ENCODE measurements at places on chromosomes 11 and 22.

DNA sequence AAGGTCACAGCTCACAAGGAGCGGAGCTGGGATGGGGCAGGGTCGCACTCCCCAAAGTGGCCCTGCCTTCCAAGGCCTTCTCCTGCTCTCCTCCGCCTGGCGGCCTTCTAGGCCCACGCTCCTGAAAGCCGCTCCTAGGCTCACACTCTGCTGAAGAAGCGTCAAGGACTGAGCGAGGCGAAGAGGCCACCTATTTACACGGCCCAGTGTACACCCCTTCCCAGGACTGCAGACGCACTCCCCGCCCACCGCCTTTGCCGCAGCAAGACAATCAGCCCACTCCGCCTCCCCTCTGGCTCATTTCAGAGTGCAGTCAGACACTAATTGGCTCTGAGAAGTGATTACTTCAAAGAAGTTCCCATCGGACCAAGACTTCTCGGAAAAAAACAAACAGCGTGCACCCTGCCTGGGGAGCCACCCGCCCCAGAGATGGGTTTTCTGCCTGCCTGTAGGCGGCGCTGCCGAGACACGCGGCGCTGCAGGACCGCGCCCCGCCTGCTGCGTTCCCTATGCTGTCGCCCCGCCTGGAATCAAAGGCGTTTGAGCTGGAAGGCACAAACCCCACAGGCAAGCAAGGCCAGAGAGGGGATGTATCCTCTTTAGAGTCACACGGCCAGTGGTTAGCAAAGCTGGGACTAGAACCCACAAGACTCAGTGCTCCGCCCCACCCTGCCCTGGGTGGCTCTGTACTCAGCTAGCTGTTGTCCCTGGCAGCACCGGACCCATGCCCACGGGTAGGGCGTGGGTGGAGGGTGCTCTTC is 414.8 kb downstream of the BUD13 start:
- DNase-seq: peak; percentile 17

- no peak for DNase-seq
Observed at GRCh38 chr22:20264614-20265452, 3.3 kb downstream of the RTN4R start.

DNA sequence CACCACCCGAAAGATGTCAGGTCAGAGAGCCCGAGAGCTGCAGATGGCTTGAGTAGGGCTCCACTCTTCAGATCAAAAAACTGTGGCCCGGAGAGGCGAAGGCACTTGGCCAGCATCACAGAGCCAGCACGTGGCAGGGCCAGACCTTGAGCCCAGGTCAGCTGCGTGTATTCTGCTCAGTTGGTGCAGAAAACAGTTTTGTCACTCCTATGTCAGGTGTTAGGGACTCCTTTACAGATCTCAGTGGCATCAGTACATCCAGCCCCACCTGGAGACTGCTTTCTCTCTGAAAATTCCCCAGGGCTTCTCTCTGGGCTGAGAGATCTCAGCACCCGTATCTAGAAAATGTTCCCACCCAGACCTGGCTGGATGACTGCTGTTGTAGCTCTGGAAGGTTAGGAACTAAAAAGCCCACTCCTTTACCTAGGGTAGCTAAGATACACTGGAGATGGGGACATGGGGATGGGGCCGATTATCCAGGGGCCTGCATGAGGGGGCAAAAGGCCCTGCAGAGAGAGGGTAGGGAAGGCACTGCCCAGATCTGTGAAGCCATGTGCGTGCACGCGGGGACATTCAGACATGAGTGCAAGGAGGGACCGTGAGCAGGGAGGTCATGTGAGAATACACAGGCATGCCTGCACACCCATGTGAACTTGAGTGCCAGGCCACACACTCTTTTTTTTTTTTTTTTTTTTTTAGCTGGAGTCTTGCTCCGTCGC is 3.4 kb downstream of the APOA1 start:
- no peak for DNase-seq

DNA sequence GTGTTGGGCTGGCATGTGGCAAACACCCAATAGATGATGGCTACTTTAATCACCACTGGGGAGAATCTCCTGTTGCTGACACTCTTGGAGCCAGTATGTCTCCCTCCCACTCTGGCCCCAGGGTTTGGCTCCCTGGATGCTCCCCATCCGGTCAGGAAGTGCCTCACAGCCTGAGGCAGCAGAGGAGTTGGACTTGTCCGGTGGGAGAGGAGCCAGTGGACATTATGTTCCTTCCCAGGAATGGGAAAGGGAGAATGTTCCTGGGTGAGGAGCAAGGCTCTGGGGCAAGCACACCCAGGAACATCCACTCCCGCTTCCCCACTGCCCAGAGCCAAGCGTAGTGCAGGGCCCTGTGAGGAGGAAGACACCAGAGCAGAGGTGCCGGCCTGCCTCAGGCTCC is 84.6 kb upstream of the NAV2 start:
- DNase-seq: no peak

- peak; percentile 76 for DNase-seq
Observed at GRCh38 chr11:88174709-88175568, at the start of gene RAB38. Gene RAB38, minus strand, starts transcription at chr11:88175443. Its CDS starts 59 bp downstream, at chr11:88175384.

GRCh38 chr22:23237841-23238240 is 57.5 kb downstream of the BCR start:
- DNase-seq: no peak

DNA sequence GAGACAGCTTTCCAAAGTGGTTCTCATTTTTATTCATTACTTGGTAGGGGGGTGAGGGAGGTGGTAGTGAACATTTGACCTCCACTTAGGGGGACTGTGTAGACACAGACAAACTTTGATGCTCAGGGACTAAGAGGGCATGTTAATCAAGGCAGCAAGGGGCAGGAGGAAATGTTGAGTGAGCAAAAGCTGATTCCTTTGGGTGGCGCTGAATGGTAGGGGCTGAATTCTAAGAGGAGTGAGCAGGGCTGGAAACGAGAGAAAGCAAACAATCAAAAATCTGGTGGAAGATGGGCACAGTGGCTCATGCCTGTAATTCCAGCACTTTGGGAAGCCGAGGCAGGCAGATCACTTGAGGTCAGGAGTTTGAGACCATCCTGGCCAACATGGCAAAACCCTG is 164.8 kb upstream of the BDNF start:
- DNase-seq: no peak

DNA sequence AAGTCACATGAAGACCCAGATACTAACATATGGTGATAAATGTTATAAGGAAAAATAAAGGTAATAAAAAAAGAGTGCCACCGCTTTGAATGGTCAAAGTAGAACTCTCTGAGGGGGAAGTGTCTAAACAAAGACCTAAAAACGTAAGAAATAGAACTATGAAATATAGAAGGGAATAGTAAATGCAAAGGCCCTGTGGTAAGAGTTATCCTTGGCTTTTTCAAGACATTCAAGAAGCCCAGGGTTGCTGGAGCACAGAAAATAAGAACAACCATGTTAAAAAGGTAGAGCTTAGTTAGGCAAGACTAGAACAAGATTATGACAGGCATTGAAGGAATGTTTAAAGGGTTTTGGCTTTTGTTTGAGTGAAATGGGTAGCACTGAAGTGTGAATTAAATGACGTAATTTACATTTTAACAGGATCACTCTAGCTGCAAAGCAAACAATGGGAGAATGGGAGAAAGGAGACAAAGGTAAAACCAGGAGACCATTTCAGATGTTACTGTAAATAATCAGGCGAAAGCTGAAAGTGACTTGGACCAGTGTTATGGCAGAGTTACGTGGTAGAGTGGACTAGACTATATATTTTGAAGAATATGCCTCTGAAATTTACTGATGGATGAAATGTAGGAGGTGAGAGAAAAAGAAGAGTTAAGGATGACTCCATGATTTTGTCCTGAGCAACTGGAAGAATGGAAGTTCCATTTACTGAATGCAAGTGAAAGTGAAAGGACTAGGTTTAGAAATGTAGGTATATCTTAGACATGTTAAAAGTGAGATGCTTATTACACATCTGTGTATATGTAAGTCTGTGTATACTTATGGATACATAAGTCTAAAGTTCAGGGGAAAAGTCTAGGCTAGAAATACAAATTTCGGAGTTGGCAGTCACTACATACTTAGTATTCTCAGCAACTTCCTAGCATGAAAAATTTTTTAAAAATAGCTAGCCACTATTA is 28.5 kb downstream of the BTBD10 start:
- DNase-seq: no peak

GRCh38 chr22:49971232-49972162 is 10.9 kb downstream of the PIM3 start:
- peak; percentile 89 for DNase-seq

DNA sequence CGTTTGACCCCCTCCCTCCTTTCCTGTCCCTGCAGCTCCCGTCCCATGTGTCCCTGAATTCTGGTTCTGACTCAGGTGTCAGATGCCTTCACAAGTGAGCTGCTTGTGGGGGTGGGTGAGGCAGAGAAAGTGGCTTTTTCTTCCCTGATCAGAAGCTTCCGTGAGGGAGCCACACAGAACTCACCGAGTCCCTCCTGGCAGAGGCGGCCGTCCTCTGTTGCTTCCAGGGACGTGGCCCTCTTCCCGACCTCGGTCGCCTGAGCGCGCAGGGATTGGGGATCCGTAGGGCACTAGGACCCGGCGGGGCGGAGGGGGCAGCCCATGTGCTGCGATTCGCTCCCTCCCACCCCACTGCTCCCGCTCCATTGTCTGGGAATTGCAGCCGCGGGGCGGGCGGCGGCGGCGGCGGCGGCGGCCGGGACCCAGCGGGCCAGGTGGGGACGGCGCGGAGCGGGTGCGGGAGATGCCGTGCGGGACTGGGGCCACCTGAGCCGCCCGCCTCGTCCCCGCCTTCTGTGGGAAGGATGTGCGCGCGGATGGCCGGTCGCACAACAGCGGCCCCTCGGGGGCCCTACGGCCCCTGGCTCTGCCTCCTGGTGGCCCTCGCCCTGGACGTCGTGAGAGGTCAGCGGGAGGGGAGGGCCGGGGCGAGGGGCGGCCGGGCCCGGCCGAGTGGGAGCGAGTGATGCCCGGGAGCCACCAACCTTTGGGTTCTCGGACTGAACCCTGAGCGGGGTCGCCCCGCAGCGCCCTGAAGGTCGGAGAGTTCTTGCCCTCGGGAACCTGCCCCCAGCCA is at the start of gene TMEM132A:
TMEM132A (plus strand) TSS at position 351 of the 796 bp plus-strand sequence; CDS start at position 525, 174 bp downstream.
- DNase-seq: peak; percentile 21

GRCh38 chr11:58674609-58675008 is 52.1 kb downstream of the CNTF start:
- DNase-seq: no peak

GRCh38 chr11:118202599-118203422 is 22.0 kb downstream of the JAML start:
- no peak for DNase-seq

DNA sequence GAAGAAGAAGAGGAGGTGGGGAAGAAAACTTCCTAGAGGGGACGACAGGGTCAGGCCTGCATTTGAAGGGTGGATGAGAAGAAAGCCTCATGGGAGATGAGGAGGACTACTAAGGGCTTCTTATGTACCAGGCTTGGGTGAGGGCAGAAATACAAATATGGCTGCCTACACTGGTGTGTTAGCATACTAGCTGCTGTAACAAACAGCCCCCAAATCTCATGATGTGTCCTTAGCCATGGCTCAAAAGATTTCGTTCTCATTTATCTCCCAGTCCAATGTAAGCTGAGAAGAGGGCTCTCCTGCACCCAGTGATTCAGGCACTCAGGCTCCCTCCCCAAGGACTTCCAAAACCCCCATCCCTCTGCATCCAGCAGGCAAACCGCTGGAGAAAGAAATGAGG is 11.6 kb upstream of the MB start:
- DNase-seq: no peak

DNA sequence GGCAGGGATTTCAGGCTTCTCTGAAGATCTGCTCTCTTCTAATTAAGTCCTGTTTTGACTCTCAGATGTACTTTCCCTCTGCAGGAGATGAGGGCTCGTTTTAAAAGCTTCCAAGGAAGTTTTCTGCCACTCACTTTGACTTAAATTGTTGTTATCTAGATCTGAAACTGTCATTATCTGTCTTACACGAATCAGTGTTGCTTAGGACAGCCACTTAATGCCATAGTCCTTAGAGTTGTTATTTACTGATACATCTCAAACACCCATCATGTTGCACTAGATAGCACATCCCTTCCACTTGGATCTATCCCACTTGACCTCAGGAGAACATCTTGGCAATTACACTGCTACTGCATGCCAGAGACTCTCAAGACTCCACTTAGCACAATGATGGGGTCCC is 86.9 kb upstream of the FAT3 start:
- no peak for DNase-seq

- no peak for DNase-seq
Observed at GRCh38 chr11:93845181-93846092, 5.0 kb downstream of the VSTM5 start.

DNA sequence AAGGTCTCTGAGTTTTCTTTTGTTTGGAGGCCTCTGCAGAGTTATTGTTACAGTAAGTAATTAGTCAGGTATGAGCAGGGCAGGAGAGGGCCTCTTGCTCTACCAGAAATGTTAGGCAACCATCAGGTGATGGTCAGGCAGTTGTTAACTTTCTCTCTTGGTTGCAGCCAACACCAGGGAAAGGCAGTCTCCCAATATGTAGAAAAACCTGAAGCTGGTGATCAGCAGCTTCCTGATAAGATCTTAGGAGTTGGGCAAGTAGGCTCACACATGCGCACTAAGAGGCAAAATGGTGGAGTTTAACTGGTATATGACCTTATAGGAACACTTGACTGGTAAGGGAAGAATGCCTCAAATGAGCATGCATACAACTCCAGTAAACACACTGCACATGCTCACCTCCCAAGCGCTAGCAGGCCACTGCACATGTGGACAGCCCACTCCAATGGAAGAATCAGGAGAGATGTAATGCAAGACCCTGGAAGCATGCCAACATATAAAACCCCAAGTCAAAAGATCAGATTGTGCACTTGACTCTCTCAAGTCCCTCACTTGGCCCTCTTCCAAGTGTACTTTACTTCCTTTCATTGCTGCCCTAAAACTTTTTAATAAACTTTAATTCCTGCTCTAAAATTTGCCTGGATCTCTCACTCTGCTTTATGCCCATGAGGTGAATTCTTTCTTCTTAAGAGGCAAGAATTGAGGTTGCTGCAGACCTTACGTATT is 23.7 kb upstream of the SLC35F2 start:
- DNase-seq: no peak

- DNase-seq: no peak
Observed at GRCh38 chr22:45006964-45007390, 2.8 kb downstream of the PHF21B start.

DNA sequence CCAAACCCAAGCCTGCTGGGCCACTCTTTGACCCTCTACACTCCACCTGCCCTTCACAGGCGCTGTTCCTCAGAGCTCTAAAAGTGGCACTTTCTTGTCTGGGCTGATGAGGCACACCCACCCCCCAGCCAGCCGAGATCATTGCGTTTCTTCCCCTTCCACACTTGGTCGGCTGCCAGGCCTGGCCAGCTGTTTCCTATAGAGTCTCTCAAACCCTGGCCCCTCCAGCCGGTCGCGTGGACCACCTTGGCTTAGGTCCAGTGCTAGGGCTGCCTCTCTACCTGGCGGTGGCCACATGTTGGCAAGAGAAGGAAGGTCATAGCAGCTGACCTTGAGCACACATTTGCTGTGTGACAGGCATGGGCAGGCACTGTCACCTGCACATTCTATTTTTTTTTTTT is 60.6 kb downstream of the PPP6R2 start:
- DNase-seq: no peak

GRCh38 chr11:32839308-32839707 is 9.6 kb downstream of the PRRG4 start:
- DNase-seq: no peak

DNA sequence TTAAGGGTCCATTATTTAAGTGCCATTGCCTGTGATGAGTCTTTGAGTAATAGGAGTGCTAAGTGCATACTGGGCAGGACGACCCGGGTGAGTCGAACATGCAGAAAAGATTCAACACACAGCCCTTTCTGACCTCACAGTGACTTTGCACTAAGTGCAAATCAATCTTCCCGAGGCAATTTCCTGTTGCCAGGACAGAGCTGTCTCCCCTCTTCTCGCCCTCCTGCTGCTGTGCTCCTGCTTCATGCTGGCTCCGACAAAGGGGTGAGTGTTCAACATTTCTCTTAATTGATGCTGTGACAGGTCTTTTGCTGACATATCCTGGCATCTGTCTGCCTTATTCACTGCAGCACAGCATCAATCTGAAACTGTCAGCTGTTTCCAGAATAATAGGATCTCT is 42.0 kb downstream of the MCHR1 start:
- DNase-seq: no peak
